CD8-positive, alpha-beta memory T cell (primary cell): ENCODE measurements at places on chromosomes 2 and 18. TPM values are rescaled to one million over a fixed set of nuclear protein-coding genes. Genes with fewer than 3 reads are reported as not detected.

DNA sequence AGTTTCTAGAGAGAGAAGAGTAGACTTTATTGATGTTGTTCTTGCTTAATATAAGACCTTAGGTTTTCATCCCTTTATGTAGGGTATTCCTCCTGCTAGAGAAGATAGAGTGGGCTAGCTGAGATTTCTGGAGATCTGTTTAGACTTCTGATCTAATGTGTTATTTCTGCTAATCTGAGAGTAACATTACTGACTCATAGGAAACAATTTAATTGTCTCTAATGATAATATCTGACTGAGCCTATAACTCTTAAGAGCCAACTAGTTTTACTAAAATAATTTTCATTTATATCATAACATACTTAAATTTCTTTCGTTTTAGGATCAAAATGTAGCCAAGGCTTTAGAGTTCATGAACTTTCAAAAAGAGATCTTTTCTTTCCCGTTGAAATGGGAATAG lies 618.7 kb upstream of the ZEB2 start:
- no peak for DNase-seq

DNA sequence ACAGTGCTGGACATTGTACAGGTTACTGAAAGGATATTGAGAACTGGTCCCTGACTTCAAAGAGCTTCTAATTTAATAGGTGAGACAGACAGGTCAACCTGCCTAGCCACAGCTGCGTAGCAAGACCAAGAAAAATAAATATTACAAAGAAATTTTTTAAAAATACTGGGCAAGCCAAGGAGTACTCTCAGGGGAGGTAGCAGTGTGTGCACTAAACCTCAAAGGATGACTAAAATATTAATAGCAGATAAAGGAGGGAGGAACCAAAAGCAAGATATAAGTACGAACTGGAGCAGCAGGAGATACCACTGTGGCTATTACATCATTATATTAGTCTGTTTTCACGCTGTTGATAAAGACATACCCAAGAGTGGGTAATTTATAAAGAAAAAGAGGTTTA lies 14.9 kb downstream of the SCG2 start:
- no peak for DNase-seq

The CFAP210 gene
- 0.57 TPM for total RNA-seq

DNA sequence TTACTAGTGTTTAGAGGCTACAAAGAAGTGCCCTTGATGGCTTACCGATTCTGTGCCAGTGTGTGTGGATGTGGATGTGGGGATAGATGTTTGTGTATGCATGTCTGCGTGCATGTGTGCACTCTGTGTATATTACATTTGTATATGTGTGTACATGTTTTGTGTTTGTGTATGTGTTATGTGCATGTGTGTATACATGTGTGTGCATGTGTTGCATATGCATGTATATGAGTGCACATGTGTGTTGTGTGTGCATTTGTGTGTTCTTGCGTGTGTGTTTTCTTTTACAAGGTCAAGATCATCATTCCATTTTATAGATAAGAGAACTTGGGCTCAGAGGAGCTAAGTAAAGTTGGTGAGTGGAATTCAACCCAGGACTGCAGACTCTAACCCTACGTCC lies 217.1 kb upstream of the PID1 start:
- no peak for DNase-seq

- no peak for DNase-seq
Observed at GRCh38 chr2:101132202-101132601, 19.0 kb downstream of the TBC1D8 start.

DNA sequence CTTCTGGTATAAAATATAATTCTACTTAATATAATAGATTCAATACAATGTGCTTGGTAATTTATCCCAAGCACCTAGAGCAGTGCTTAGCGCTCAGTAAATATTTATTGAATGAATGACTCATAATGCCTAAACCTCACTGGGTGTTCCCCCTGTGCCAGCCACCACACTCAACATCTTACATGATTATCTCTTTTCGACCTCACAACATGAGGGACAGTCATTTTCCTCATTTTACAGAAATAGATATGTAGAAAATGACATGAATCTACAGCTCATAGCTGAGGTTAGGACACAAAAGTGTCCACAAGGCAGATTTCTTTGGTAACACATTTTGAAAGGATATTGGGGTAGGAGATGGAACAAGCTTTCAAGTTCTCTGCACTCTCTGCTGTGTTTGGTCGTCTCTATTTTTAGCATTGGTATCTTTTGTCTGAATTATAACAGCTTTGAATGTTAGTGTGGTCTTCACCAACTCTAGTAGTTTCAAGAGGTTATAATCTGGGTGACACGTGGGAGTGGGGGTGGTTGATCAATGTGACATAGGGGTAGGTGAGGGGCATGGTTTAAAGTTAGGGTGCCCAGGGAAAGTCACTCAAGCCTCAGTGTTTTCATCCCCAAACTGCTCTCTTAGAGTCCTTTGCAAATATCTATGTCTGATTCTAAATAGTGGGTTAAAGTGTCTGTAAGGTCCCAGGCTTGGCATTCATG lies 9.8 kb downstream of the MYOM1 start:
- no peak for DNase-seq

DNA sequence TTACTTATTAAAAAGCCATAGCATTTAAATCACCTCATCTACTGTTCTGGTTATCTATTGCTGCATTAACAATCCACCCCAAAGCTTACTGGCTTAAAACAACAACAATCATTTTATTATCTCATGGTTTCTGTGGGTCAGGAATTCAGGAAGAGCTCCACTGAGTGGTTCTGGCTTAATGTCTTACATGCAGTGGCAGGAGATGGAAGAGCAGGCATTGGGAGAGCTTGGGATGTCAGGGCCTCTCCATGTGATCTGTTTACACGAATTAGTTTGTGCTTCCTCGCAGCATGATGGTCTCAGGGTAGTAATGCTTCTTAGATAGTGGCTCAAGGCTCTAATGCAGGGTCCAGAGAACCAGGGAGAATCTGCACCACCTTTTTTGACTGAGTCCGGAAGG lies 14.4 kb upstream of the REL start:
- no peak for DNase-seq

DNA sequence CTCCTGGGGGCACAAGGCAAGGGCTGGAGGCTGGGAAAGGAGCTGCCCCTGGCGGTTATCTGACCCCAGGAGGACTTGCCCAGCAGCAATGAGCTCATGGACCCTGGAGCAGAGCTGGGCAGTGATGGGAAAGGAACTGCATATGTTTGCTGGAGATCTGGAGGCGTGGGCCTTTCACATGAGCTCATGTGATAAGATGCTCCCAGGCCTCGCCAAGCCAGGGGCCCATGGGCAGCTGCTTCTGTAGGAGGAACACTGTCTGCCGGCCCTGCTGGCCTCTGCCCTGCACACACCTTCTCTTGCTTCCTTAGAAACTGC lies 9.0 kb upstream of the NPPC start:
- DNase-seq, result no peak

GRCh38 chr2:85504778-85505261 lies 34.1 kb upstream of the MAT2A start:
- no peak for DNase-seq

DNA sequence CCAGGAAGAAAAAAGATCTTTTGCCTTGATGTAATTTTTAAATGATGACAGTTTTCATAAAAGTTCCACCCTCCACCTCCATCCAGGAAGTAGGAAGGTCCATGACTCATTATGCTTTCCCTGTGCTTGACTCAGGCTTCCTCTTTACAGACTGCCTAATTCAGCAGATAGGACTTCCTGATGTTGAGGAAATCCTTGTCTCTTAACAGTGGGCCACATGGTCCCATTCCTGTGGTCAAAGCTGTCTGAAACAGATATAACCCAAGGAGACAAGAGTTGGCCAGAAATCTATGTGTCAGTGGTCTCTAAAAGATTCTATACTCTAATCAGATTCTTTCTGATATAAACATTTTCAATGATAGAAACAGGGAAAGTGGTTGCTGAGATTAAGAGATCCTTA lies 119.1 kb downstream of the BAZ2B start:
- no peak for DNase-seq

The KRTCAP3 gene
- 4.0 TPM for total RNA-seq

DNA sequence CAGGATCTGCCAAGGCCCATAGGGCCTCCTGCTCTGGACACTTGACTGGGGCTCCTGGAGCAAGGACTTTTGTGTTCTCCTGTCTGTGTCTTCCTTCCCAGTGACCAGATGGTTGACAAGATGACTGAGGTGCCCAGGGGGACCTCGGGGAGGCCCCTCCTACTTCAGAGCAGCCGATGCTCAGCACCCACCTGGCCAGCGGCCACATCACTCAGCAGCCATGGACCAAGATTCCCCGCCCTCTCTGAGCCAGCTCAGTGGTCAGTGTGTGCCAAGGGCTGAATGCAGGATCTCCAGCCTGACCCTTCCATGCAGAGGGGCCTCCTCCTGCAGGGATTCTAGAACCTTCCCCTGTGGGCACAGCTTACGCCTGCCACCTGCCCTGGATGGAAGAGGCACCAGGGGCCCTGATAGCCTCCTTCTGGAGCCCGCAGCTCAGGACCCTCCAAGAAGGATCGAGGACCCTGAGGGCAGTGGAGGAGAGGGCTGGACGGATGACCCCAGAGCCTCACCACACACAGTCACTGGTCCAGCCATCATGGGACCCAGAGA lies 87.4 kb upstream of the GPC1 start:
- no peak for DNase-seq

GRCh38 chr2:111618226-111618977 lies 265.6 kb downstream of the ANAPC1 start:
- no peak for DNase-seq

The RAPH1 gene
- total RNA-seq, result 2.8 TPM

The SPATA3 gene
- not detected for total RNA-seq

DNA sequence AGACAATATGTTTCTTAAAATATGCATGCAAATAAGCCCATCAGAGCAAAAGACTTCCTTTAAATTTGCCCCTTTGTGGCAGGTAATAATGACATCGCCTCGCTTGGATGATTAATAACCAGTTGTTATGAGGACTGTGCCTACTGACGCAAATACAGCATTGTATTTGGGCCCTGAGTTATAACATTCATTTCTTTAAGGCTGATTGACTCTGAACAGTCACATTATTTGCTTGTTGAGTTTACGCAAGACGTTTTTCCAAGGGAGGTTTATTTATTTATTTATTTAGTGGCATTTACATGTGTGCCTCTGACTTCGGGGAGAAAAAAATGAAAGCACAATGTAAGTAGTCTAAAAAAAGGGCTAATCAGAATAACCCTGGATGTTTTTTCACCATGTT lies 88.3 kb downstream of the SLC8A1 start:
- DNase-seq, result no peak

The PFN4 gene
- total RNA-seq, result 0.35 TPM

DNA sequence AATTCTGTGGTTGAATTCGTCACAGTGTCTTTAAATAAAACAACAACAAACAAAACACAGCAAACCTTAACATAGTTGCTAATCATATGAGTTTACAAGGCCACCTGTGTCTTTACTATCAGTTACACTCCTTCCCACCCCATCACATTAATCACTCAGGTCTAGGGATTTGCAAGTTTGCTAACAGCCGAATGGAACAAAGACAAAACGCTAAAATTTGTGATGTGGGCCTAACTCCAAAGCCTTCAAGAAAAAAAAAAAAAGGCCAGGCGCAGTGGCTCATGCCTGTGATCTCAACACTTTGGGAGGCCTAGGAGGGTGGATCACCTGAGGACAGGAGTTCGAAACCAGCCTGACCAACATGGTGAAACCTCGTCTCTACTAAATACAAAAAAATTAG lies 566 bp upstream of the POLI start:
- DNase-seq, result no peak

DNA sequence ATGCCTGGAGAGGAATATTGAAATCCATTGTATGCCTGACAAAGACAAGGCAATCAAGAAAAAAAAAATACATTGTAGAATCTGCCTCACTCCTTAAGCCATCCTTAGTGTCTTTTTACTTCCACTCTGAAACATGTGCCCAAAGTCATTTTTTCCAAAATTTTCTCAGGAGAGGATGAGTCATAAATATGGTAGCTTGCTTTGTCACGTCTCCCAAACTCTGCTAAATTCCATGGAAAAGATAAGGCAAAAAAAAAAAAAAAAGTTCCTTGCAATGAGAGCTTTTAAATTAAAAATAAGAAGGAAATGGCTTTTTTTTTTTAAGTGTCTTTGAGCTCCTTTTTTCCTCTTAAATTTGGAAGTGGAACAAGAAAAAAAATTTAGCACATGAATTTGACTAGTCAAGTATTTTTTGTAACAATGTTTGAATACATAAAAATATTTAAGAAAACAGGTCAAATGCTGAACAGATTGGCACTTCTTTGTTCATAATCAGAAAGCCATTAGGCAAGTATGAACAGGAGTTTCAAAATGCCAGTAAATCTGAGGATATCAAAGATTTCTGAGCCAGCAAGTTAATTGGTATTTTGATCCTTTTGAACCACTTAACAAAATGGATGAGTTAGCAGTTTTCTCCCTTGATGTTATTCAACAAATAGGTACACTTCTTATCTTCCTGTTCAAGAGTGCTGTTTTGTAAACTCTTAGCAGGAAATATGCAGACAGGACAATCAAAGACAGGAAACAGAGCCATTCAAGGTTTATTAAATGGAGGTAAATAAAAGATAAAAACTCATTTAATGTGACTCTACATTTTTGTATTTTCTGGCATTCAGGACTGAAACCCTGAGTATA lies 247.3 kb upstream of the SP5 start:
- no peak for DNase-seq

DNA sequence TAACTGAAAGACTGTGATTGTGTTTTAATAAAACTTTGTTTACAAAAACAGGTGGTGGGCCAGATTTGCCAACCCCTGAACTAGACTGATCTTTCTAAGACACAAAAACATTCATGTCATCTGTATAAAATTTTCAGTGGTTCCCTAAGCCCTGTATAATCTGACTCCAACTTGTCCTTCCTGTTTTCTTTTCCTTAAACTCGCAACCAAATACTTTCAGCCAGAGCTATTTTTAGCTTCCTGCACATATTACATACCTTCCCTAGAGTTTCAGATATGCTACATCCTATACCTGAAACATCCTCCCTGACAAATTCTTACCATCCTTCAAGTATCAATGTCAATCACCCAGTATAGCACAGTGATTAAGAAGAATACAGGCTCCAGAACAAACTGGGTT lies 4.8 kb downstream of the GCFC2 start:
- no peak for DNase-seq

GRCh38 chr2:129923265-129924091 lies 56.0 kb upstream of the RAB6C start:
- DNase-seq, result no peak

DNA sequence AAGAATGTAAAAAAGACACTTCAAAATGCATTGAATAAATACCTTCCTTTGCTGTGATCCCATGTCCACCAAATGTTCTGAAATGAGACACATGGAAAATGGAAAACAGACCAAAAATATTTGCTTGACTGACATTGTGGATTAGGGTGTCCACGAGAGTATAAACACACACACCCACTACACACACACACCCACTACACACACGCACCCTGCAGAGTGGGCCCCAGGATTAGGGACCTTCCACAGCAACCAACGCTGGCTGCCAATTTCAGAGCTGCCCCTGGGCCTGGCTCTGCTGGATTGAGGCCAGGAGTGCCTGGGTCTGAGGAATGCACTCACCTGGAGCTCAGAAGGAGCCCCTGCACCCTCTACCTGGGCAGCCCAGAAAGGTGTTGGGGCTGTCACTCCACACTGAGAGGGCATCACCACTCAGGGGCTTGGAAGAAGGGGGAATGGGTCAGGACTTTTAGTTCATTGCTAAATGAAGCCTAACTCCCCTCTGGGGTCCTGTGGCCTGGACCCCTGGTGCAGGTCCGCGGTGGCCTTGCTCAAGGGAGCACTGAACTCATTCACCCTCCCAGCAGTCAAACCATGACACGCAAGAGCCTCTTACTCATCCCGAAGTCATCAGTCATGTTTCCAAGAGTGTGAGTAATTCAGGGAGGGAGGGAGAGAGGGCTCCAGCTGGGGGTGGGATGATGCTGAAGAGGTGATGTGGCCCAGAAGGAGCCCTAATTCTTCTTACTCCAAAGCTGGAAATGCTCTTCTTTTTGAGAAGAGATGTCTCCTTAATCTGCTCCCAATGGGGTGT lies 50.2 kb upstream of the PLB1 start:
- no peak for DNase-seq
